Bone marrow (tissue), 2 donors: ENCODE measurements at places on chromosomes 6 and 20.

DNA sequence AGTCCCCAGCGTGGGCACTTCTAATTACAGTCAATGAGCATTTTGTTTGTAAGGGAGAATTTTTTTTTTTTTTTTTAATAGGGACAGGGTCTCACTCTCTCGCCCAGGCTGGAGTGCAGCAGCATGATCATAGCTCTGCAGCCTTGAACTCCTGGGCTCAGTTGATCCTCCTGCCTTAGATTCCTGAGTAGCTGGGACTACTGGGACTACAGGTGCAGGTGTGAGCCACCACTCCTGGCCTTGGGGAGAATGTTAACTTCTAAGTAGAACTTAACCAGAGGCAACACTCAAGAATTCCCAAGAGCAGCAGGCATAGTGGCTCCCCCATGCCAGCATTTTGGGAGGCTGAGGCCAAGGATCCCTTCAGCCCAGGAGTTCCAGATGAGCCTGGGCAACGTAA is 52.9 kb upstream of the ZNF217 start:
- no peak for DNase-seq

- DNase-seq, result no peak
Measured at GRCh38 chr6:134766497-134766896, 183.4 kb downstream of the ALDH8A1 start.

DNA sequence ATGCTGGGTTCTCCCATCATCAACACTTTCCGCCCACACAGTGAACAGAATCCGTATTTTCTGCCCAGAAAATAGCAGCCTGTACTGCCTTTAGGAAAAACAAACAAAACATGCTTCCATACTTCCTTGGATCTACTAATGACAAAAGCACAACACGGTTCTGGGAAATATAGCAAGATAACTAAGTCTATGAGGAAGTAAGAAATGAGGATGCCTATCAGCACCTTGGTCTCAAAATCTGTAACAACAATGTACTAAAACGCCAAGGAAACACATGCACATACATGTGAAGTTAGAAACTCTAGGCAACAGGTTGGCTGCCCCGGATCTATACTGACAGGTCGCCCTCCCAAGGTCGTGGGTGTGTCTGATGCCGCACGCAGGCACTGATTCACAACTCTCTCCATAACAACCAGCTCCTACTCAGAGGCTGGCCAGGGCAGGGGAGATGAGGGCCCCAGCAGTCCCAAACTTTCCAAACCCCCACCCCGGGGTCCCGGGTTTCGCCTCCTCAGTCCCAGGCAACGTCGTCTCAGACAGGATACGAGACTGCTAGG is 710 bp downstream of the BTBD9 start:
- DNase-seq, result no peak

DNA sequence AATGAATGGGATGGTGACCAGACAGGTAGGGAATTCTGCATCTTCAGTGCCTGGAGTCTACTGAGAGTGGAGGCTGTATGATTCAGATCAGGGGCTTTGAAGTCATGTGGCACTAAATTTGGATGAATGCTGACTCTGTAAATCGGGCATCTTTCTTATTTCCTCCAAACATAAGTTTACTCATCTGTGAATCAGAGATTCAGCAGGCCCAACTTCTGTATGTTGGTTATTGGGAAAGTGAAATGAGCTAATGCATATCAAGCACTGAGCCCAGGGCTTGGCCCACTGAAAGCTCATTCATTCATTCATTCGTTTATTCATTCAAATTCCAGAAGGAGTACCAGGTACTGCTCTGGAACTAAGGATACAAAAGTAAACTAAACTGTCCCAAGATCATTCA is 192.3 kb upstream of the RIN2 start:
- DNase-seq, result no peak

- no peak for DNase-seq
Measured at GRCh38 chr6:31576897-31577578, 1.7 kb downstream of the TNF start.

DNA sequence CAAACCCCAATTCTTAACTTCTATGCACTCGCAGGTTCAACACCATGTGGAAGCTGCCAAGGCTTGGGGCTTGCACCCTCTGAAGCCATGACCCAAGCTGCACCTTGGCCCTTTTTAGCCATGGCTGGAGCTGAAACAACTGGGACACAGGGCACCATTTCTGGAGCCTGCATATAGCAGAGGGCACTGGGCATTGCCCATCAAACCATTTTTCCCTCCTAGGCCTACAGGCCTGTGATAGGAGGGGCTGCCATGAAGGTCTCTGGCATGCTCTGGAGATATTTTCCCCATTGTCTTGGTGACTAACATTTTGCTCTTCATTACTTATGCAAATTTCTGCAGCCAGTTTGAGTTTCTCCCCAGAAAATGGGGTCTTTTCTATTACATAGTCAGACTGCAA is 484.7 kb downstream of the EPHA7 start:
- DNase-seq, result no peak

GRCh38 chr6:11467364-11467763 is 70.2 kb upstream of the TMEM170B start:
- no peak for DNase-seq

DNA sequence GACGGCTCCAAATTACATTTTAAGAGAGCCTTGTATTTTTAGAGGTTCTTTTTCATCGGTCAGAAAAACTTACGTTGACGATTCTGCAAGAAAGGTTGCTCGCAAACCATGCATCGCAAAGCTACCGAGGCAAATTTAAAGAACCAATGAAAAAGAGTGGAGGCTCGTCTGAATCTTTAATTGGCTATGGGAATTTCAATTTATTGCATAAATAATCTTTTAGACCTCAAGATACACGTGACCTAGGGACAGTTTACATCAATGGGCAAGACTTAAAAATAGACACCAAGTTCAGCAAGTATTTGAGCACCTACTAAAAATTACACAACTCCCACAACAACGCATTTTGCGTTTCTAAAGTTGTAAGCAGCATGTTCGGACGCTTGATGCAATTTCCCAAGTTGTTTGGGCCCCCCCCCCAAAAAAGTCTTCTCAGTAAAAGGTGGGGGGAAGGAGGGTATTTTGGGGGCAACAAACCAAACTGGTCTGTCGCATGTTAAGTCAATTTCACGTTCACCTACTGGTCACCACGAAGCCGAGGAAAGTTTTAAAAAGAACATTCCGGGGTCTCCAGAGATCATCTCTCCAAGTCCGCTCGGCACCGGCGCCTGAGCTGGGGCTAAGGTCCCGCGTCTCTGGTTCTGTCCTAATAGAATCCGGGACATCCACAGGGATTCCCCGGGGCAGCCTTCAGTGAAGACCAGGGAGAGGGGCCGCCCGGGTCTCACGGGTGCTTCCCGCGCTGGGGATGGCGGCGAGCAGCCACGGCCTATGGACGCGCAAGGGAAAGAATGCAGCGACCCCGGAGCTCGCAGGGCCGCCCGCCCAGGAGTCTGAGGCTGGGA is 851 bp downstream of the SNX5 start:
- no peak for DNase-seq

GRCh38 chr20:57573242-57573641 is 12.3 kb downstream of the PCK1 start:
- DNase-seq, result no peak

DNA sequence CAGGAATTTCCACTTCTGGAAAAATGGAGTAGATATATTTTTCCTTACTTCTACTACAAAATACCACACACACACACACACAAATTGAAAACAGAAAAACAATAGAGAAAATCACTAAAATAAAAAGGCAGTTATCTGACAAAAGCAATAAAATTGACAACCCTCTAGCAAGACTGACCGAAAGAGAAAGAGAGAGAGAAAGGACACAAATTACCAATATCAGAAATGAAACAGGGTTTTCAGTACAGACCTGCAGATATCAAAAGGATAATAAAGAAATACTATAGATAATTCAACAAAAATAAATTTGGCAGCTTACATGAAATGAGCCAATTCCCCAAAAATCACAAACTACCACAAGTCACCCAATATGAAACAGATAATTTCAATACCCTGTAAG is 104.7 kb downstream of the OPRM1 start:
- DNase-seq, result no peak

DNA sequence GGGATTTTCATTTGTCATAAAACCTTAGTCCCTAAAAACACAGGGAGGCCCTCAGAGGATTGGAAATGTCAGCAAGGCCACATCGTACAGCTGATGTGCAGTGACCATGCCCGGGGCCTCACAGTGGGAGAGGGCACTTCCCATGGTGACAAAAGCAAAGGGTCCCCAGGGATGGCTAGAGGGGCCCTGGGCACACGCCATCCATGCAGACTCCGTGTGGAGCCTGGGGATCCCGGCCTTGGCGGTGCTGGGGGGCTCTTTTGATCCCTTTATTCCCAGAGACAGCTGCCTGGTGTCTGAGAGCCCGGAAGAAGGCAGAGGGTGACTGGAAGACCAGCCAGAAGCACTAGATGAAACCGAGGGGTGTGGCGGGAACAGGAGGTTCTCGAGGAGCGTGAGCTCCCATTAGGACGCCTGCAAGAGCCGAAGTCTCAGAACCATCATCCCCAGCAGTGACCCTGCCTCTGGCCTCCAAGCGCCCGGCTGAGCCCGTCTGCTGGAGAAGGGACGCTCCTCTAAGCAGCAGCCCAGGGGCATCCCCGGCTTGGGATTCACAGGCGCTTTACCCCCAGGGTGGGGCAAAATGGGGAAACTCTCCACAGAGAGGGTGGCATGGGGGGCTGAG is 49.1 kb upstream of the FRMD1 start:
- no peak for DNase-seq

- no peak for DNase-seq
Measured at GRCh38 chr6:147958683-147959082, 384.0 kb upstream of the SASH1 start.

DNA sequence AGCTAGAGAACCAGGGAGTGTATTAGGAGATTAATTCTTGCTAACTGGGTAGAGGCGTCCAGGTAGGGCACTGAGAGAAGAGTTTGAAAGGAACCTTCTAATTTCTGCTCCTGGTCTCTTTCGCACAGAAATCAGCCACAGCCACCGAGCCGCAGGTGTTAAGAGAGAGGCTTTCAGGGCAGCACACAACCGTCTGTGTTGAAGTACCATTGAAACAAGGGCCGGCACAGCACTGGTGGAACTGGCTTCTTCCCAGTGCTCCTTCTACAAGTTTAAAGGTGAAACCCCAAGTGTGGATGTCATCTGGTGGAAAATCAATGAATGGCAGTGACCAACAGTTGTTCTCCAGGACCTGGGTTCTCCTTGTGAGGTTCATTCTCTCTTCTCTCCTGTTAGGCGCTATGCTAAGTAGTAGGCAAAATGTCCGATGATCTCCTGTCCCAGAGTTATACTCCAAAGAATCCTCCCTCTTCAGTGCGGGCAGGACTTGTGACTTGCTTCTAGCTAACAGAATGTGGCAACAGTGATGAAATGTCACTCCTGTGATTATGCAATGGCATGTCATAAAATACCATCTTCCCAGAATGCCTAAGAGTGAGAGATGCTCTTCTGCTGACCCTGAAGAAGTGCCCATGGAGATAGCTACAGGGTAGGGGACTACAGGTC is 15.0 kb upstream of the RIN2 start:
- DNase-seq, result no peak

GRCh38 chr20:37902504-37903313 is at the start of gene VSTM2L:
Gene VSTM2L (plus strand): TSS chr20:37903127. CDS start chr20:37903351, 224 bp downstream.
- no peak for DNase-seq

DNA sequence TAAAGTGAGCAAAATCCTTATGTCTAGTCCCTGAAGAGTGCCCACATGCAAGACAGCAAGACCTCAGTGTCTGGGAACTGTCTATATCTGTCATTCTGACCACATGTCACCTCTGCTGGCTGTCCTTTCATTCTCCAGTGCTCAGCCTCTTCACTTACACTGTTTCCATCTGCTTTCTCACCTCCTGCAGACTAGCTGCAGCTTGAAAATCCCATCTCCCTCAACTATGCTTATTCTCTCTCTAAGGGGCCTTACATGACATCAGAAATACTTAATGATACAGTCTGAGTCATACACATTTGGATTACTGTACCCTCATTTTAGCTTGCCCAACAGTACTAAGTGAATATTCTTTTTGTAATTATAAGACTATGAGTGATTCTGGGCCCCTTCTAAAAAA is 587.8 kb downstream of the EPM2A start:
- no peak for DNase-seq

- DNase-seq, result no peak
Measured at GRCh38 chr6:113994934-113995342, 24.0 kb upstream of the HDAC2 start.

DNA sequence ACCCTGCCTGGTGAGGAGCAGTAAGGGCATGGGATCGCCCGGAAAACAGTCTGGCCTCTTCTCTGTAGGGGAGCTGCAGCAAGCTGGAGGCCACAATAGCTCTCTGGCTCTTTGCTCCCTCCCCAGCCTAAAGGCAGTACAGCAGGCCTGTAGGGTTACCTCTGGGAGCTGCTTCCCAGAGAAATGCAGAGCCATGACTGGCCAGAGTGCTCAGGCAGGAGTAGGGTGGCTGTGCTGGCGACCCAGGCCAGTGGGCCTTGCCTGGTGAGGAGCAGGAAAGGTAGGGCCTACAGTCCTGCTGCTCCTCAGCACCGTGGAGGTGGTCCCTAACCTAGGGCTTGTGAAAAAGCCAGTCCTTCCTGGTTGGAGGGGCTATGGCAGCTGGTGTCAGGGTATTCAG is 129.9 kb upstream of the CHD6 start:
- no peak for DNase-seq

DNA sequence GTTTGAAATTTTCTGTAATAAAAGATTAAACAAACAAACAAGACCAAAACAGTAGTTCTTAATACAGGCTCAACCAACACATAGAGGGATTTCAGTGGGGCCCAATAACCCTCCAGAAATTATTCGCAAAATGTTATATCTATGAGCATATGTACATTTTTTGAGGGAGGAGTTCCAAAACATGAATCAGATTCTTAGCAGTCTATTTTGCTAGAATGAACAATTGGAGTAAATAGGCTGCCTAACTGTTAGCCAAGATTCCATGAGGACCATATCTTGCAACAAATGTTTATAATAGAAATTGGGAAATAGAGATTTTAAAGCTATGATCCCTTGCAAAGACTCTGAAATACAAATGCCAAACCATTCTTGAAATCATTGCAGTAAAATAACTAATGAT is 186.3 kb downstream of the AKAP7 start:
- DNase-seq, result no peak

- DNase-seq, result no peak
Measured at GRCh38 chr20:3885715-3886114, 3.5 kb upstream of the PANK2 start.

GRCh38 chr6:13813026-13813425 is 1.3 kb downstream of the MCUR1 start:
- DNase-seq, result no peak

GRCh38 chr6:94511502-94512088 is 1065.7 kb upstream of the MANEA start:
- DNase-seq, result no peak

GRCh38 chr6:116011520-116011919 is 49.2 kb downstream of the FRK start:
- DNase-seq, result no peak
